ENCODE measurements at places on chromosomes 5 and 9. TPM values are rescaled to one million over a fixed set of nuclear protein-coding genes. Genes with fewer than 3 reads are reported as not detected.

ZDHHC11B gene
- total RNA-seq = 0.07 TPM

GRCh38 chr5:6432206-6432605, 16.5 kb upstream of the UBE2QL1 start:
- no peak for DNase-seq

GRCh38 chr5:158947846-158948245, 151.9 kb downstream of the EBF1 start:
- DNase-seq = no peak

PCDHGA9 gene
- 0.23 TPM for total RNA-seq

SLC22A4 gene
- total RNA-seq = 1.7 TPM

ANKRD18B gene
- total RNA-seq = 2.6 TPM

GFI1B gene
- not detected for total RNA-seq

GPX3 gene
- total RNA-seq = not detected

DNA sequence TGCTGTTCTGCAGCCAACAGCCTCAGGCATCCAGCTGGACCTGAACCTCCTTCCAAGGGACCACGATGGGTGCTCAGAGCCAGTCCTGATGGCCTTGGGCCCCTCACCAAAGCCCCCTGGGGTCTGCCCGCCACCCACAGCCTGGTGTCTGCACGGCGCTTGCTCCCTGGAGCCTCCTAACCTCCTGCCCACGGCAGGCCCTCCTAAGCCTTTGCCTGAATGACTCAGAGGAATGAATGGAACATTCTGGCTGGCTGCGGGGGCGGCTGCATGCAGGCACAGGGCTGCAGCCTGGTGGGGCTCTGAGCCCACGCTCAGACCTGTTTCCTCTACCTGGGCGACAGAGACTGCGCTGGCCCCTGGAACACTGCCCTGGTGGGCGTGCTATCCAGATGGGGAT, 6.9 kb downstream of the SOHLH1 start:
- no peak for DNase-seq

GRCh38 chr5:38479315-38479904, 77.0 kb downstream of the LIFR start:
- DNase-seq = no peak

- DNase-seq = no peak
These were observed 46.6 kb upstream of the PCA3 start for GRCh38 chr9:76717613-76718012.

PLPP6 gene
- 5.9 TPM for total RNA-seq

DNA sequence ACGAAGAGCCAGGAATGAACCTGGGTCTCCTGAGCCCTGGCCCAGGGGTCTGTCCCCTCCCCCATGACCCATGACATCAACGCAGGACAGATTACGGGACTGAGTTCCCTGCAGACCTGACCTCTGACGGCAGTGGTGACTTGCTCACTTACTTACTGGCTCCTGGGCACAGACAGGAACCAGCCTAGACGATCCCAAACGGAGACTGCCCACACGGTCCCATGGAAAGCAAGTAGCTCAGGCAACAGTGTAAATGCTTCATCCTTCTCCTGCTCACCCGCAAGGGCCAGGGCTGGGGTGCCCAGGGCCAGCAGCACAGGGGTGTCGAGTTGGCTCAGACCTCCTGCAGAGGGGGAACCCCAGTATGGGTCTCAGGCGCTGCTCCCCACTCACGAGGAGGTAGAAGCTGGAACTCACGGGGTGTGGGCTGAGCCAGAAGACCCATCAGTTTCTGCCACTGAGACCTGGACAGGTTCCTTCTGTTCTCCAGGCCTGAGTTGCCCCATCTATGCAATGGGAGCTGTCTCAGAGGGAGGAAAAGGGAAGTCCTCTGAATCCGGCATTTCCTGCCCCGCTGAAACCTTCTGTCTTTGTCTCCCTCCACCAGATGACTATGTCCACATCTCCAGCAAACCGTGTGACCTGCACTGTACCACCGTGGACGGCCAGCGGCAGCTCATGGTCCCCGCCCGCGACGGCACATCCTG, 5.6 kb downstream of the ADAMTSL2 start:
- no peak for DNase-seq

Data from activated T-helper 2 cell treated with anti-CD3 and anti-CD28 coated beads, Interferon-gamma antibody, Interleukin-2, Interleukin-4, amounts not matched to agents 10 μg/mL and 5 μg/mL and 100 μg/mL, durations not matched to agents 14 hours and 24 hours and 36 hours (primary cell).